ENCODE measurements at places on chromosomes 13 and 19.

DNA sequence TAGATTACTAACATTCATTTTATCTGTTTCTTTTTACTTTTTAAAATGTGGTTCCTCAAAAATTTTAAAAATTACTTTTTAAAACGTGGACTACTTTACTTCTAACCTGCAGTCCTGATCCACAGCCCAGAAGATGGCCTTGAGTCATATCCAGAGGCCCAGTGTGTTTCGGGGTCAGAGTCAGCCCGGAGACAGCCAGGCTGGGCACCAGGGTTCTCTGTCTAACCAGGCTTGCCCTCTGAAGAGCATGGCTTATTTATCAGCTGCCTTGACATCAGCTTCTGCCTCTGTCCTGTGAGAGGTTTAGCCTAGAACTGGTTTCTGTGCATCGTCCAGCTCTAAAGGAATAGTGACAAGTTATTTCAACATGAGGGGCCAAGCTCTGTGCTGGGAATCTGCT is 332.0 kb downstream of the FGF9 start:
- DNase-seq = no peak

DNA sequence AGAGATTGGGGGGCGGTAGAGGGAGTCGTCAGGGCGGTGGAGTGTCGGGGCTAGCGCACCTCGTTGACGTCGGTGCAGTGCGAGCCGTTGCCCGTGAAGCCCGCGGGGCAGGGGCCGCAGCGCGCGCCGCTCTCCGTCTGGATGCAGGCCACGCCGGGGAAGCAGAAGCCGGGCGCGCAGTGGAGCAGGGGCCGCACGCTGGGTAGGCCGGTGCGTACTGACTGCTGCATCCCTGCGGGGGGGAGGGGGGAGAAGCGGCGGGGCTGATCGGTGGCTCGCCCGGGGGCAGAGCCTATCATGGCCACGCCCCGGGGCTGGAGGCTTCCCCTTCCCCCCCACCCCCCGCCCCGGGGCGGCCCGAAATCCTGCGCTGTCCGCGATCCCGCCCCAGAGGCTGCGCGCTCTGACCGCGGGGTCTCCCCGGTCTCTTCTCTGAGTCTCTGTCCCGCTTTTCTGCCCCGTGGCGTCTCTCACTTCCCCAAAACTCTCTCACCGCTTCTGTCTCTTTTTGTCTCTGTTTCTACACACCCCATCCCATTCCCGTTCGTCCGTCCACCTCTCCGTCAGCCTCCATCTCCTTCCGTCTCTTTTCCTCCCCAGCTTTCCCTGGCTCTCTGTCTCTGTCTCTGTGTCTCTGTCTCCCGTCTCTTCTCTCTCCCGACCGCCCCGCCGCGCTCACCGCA is 1.1 kb downstream of the COMP start:
- no peak for DNase-seq

DNA sequence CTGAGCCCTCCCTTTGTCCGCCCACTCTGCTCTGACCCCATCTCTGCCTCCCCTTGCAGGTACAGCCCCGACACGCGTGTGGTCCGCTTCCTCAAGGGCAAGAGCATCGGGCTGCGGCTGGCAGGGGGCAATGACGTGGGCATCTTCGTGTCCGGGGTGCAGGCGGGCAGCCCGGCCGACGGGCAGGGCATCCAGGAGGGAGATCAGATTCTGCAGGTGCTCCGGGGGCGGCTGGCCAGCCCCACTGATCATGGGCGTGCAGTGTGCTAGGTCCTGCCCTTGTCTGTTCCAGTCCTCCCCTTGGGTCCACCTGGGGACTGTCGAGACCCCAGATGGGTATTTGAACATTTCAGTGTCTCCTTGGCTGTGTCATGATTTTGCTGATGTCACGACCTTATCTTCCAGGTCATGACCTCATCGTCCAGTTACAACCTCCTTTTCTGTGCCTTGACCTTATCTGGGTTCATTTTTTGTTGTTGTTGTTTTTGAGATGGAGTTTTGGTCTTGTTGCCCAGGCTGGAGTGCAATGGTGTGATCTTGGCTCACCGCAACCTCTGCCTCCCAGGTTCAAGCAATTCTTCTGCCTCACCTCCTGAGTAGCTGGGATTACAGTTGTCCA is 25.3 kb downstream of the APBA3 start:
- no peak for DNase-seq

DNA sequence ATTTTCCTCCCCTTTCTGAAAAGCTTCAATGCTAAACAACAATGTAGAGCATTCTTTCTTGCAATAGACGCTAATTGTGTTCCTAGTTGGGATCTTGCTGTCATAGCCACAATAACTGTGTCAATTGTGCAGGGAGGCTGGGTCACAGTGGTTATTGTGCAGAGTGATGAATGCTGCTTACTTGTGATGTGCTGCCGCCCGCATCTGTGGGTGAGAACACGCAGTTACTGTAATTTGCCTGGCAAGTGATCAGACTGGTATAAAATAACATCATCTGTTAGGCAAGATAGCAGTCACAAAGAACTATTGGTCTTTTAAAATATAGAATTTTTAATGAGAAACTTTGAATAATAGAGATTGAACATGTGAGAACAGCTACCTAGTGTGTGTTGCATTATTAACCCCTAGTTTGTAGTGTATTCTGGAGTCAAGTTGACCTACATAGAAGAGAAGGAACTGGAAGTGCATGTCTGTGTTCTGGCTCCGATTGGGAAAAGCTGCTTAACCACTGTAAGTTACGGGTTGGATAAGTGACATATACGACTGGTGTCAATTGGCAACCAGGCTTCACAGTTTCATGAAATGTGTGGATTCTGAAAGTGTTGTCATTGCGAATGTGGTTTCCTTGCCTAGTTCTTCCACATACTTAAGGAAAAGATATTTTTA is 43.6 kb downstream of the SLAIN1 start:
- DNase-seq = no peak

DNA sequence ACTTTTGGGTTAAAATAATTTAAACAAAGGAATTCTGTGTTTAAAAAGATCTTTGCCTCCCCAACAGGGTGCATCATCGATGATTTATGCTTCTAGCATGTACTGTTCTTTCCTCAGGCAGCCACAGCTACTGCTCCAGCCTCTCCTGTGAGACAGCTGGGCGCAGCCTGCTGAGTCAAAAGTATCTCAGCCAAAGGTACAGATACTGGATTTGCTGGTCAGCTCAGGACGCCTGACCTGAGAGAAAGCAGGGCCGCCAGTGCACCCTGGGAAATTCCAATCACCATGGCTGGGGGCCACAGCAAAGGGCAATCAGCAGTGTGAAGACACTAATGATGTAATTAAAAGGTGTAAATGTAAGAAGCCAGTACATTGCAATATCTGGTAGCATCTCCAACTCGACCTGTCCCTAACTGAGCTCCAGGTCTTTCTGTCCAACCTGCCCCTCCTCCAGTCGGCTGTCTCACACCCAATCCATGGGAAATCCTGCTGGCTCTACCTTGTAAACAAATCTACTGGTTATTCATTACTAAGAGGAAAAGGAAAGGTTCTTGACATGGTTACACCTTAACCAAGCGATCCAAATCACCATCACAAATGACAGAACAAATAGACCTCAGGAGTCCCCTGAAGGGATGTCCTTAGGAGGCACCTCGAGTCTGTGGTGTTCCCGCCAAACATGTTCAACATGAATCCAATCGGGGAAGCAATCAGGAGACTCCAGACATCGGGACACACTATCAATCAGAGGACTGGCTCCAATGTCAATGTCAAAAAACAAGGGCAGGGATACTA is 7.3 kb downstream of the OPA3 start:
- DNase-seq = no peak

DNA sequence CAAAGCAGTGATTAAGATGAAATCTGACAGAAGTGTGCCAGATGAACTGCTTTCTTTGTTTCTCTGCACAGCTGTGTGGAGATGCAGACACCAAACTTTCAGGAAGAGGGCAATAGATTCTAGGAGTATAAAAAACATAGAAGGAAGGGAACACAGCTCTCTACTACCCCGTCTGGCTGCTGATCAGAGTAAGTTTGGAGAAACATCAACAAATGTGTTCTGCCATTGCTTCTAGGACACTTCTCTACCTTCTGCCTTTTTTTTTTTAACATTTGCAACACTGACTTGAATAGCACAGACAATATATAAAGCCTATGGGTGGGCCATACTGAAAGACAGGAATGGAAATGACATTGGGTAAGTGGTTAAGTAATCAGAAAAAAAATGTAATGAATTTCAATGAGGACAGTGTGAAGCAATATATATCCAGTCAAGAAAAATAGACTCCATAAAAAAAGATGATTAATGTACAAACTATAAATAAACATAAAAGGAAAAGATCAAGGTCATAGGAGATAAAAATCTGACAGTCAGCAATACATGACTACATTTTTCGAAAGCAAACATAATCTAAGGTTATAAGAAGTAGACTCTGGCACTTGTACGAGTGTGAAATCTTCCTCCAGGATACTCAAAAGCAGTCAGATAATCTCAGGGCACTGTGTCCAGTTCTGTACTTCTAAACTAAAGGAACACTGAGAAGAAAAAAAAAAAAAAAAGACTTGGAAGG is 21.4 kb downstream of the NUFIP1 start:
- no peak for DNase-seq

DNA sequence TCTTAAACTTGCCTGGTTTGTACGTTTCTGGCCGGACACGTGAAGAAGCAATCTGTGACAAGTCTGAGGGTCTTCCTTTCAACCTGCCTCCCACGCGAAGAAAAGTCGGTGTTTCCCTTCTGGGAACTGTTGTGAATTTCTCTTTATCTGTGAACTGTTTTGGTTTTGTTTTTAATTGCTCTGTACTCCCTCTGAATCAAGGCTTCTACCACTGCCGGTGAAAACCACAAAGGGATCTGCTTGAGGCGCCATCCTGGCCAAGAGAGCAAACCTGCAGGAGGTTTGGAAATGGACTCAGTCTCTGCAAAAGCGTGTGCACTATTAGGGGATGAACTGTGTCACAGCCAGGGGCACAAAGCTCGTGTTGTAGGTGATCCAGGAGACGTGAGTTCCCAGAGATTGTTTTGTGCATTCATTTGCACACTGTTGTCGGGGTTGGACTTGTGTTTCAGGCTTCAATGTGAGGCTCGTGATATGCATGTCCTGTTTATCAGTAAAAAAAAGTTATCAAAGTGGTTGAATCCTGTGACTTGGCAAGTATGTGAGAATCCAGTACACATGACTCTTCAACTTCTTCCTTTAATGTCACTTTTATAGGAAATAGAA is 9.7 kb downstream of the SIGLEC8 start:
- DNase-seq = no peak

- DNase-seq = no peak
Observed at GRCh38 chr19:1206864-1207450, 1.4 kb downstream of the STK11 start.

GRCh38 chr13:81745391-81745790 is 1404.5 kb upstream of the SPRY2 start:
- no peak for DNase-seq

DNA sequence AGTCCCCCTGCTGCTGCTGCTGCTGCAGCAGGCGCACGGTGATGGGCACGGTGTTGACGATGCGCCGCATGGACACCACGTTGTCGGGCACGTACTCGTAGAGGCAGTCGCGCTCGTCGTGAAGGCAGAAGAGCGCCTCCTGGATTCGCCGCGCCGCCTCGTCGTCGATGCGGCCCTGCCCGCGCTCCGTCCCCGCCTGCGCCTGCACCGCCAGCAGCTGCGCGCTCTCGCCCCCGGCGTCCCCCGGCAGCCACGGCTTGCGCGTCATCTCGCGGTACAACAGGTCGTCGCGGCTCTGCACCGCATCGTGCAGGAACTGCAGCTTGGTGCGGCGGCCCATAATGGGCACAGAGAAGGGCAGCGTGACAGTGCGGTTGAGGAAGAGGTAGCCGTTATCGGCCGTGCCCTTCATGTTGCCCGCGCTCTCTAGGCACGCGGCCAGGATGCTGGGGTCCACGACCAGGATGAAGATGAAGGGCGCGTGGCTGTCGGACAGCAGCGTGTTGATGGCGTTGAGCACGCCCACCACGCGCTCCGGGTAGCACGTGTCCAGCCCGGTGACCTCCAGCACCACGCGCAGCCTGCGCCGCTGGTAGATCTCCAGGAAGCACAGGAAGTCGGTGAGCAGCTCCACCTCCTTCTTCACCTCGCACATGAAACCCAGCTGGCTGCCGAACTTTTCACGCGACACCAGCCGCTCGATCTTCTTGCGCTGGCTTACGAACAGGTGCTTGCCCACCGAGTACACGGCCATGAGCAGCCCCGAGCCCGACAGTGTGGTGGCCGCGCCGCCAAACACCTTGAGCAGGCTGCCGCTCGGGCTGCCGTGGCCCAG is 8.1 kb downstream of the NKPD1 start:
- peak; percentile 22 for DNase-seq

- no peak for DNase-seq
Observed at GRCh38 chr19:45895519-45895972, 6.9 kb downstream of the MYPOP start.

GRCh38 chr19:6967967-6968366 is 53.3 kb downstream of the MBD3L2B start:
- DNase-seq = no peak

- DNase-seq = no peak
Observed at GRCh38 chr19:1840541-1841115, 7.7 kb downstream of the REXO1 start.

DNA sequence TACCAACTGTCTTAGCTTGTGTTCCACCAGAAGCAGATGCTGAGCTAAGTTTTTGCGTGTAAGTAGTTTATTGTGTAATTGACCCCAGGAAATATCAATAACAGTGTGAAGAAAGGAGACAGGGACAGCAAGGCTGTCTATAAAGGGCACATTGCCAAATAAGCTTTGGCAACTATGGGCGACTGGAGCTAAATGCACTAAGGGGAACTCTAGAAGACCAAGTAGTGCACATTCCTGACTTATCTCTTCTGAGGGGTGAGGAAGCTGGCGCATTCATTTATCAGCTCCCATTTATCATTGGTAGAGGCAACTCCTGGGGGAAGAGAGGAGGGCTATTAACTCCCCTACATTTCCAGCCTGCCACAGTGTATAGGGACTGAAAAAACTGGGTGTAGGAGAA is 135.0 kb downstream of the DLEU7 start:
- DNase-seq = no peak

- no peak for DNase-seq
Observed at GRCh38 chr19:12111176-12111575, 29.0 kb downstream of the ZNF20 start.

DNA sequence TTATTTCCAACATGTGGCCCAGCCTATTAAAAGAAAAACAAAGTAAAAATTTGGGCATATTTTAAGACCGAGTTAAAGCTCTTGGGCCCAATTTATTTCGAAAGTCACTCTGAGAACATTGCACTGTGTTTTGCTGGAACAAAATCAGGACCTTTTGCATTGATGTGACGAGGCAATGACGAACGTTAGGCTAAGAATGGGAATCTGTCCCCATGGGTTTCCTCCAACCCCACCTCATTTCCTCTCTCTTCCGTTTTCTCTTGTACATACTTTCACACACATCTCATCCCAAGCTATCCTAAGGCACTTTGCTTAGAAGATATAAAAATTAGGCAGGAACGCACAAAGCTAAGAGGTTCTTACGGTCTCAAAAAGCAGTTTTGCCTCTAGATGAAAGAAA is 22.1 kb downstream of the EDNRB start:
- DNase-seq = no peak

- no peak for DNase-seq
Observed at GRCh38 chr13:58566176-58566575, 934.6 kb downstream of the PCDH17 start.

DNA sequence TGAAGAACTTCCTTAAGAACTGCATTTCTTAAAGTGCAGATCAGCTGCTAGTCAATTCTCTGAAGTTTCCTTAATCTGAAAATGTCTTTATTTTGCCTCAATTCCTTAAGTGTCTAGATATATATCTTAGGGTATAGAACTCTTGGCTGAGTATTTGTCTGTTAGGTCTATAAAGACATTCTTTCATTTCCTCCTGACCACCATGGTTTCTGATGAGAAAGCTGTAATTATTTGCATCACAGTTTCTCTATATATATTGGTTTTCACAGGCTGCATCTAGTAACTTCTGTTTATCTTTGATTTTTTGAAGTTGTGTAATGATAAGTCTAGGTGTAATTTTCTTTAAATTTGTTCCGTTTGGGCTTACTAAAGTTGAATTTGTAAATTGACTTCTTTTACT is 15.2 kb downstream of the NDFIP2 start:
- DNase-seq = no peak

Data from T-helper 9 cell (primary cell).